ENCODE measurements at places on chromosomes 11 and 22.

DNA sequence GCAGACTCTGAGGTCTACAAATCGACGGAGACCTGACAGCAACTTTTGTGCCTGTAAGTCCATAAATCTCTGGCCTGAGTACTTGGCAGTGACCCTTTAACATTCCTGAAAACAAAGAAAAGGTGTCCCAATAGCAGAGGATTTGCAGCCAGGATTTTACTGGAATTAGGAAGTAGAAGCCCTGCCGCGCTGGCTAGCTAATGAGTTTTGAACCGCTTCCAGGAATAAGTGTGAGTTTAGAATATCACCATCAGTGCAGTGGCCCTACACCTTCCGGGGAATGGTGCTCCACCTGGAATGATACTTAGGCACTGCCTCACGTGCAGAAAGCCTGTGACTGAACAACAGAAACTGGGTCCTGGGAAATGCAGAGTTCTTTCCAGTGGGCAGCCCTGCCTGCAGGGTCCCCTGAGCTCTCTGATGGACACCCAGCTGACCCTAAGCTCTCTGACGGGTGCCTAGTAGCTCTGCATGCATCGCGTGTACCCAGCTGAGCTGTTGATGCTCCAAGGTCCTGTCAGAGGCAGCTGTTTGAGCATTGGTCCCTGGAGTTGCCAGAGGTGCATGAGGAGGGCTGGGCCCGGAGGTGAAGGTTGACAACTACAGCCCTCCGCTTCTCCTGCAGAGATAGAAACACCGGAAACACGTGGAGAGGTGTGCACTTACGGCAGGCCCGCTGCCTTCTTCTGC, 380.9 kb downstream of the TBC1D22A start:
- DNase-seq = no peak

GRCh38 chr22:41939981-41940831, 6.7 kb downstream of the CENPM start:
- DNase-seq = no peak

DNA sequence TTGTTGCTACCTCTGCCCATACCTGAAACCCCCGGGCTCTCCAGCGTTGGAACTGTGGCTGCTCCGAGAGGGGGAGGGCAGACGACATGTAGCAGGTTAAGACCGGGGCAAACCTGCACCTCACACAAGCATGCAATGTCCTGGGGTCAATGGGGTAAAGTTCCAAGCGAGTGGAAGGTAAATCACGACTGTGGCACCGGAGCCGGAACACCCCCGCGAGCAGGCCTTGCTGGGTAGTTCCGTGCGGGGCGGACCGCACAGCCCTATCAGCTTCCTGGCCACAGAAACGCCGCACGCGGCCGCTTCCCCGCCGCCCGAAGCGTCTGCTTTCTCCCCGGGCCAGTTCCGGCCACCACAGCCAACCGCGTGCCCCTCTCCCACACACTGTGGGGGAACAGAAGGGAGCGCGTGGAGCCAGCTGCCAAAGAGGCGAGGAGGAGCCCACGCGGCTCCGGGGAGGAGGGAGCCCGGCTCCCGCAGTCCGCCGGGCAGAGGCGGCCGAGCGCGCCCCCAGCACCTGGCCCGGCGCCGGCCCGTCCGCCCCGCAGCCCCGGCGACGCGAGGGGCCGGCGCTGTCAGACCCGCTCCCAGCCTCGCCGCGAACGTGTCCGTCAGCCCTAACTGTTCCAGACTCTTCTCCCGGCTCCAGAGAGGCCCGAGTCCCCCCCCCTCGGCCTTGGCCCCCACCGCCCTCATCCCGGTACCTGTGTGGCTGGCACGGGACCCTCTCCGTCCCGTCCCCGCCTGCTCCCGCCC, 1.6 kb downstream of the SPTBN2 start:
- DNase-seq = no peak

DNA sequence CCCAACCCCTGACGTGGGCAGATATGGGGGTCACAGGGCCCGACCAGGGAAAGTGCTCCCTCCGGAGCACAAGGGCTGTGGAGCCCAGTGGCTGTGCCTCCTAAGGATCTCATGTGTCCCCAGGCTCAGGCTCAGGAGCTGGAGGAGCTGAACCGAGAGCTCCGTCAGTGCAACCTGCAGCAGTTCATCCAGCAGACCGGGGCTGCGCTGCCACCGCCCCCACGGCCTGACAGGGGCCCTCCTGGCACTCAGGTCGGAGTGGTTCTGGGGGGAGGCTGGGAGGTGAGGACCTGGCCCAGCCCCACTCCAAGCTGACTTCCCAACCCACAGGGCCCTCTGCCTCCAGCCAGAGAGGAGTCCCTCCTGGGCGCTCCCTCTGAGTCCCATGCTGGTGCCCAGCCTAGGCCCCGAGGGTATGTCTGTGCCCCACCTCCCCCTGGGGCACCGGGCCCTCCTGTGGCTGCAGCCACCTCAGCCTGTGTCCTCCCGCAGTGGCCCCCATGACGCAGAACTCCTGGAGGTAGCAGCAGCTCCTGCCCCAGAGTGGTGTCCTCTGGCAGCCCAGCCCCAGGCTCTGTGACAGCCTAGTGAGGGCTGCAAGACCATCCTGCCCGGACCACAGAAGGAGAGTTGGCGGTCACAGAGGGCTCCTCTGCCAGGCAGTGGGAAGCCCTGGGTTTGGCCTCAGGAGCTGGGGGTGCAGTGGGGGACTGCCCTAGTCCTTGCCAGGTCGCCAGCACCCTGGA, 2.5 kb downstream of the RASSF7 start:
- no peak for DNase-seq

GRCh38 chr11:67266449-67267187, at the start of gene GRK2:
GRK2 (plus strand) TSS chr11:67266473; CDS start chr11:67266700, 227 bp downstream.
- no peak for DNase-seq
